ENCODE measurements at places on chromosomes 7 and 10.

DNA sequence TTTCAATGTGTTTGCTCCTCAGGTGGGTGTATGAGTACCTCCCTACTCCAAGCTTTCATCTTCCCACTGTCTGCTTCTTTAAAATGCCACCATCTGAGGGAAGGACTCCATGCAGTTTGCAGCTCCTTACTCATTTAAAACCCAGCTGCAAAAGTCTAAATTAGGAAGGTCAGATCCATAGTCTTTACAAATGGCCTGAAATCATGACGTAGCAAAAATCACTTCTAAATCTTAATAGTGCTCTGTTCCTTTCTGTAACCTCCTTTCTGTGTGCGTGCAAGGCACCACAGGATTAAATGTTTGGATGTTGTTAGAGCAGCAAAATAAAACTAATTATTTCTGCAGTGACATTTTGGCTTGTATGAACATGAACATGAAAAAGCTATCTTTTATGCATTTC lies 366.9 kb upstream of the IGFBP3 start:
- DNase-seq = no peak

DNA sequence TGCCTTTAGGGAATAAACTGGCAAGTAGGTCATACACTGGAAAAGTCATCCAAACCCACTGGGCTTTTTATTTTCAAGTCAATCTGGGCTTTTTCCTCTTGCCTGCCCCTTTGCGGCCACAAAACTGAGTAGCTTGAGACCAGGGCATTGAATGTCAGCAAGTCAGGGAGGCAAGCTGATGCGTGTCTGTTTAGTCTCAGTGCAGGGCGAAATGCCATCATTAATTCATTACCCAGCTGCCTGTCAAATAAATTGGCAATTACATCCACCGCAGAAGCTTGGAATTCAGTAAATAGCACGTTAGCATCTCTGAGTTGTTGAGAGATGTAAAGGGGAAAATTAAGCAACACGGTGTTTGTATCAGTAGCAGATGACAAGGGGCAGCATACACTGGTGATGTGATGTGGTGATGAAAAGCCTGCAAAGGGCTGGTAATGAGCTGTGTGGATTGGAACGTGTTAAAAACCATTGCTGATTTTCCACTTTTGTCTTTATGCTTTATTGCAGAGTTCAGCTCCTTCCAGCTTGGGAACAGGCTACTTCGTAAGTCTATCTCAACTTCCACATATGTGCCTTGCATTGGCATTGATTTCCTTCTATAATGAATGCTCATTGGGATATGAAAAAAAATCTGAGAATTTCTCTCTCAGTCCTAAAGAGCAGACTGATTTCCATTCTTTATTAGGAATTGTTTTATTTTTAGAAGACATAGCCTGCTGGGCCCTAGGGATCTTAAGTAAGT lies 535.9 kb downstream of the AUTS2 start:
- peak; percentile 5 for DNase-seq

- no peak for DNase-seq
Measured at GRCh38 chr10:103055105-103055504, 137.0 kb downstream of the CNNM2 start.

DNA sequence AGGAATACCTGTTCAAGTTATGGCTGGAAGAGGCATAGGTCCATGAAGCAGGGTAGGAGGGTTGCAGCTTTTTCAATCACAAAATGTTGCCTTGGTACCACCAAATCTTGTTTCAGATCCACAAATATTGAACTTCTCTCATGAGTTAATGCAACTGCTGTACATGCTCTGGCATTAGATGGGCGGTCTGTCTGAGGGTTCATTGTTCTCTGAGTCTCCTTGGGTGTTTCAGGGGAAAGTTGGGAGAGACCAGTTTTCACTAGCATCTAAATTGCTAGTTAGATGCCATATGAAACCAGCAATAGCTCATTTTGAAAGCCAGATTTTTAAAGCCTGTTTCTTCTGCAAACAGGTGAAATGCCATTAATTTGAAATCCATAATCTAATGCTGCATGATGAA lies 27.8 kb upstream of the ELMO1 start:
- no peak for DNase-seq

- DNase-seq = no peak
Measured at GRCh38 chr10:24310104-24310503, 101.2 kb downstream of the KIAA1217 start.

DNA sequence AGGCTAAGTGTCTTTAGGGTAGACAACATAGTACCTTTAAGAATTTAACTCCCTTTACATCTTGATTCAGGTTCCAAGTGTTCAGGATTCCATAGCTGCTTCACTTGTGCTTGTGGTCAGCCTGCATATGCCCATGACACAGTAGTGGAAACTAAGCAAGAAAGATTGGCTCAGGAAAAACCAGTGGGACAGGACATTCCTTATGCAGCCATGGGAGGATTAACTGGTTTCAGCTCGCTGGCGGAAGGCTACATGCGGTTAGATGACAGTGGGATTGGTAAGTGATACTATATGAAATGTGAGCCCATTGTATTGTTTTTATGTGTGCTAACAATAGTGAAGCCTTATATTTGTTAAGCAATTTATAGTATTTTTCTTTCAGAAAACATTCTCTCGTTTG lies 11.3 kb downstream of the FAM221A start:
- no peak for DNase-seq

- DNase-seq = no peak
Measured at GRCh38 chr10:87545783-87546182, 41.1 kb downstream of the MINPP1 start.
